A549 treated with Mapracorat at 1 μM for 4 hours (cell line): ENCODE measurements at places on chromosomes 7 and 10. TPM values are rescaled to one million over a fixed set of nuclear protein-coding genes. Genes with fewer than 3 reads are reported as not detected.

Gene NME8
- not detected in 5 replicates for total RNA-seq

Gene EPO
- 0.10 to 0.12 TPM in 2 of 5 replicates, not detected in the others for total RNA-seq

Gene SPDYE2
- total RNA-seq, result not detected in 5 replicates

Gene OR13A1
- not detected in 5 replicates for total RNA-seq

Gene UNC5B
- 1.5 to 2.4 TPM (median 1.8 TPM) in 5 replicates for total RNA-seq

Gene VPS26A
- 47.7 to 66.3 TPM (median 51.3 TPM) in 5 replicates for total RNA-seq

Gene PHKG1
- total RNA-seq, result 0.19 to 0.58 TPM (median 0.26 TPM) in 5 replicates

Gene CRPPA
- 0.45 to 0.67 TPM (median 0.60 TPM) in 5 replicates for total RNA-seq

Gene GATA3
- 4.1 to 6.4 TPM (median 4.2 TPM) in 5 replicates for total RNA-seq

Gene SUN3
- 0.19 TPM in 1 of 5 replicates, not detected in the others for total RNA-seq

Gene GALNT17
- not detected in 5 replicates for total RNA-seq

Gene TNS3
- total RNA-seq, result 63.6 to 77.5 TPM (median 71.0 TPM) in 5 replicates

Gene TRIM73
- total RNA-seq, result 1.2 to 2.7 TPM (median 2.6 TPM) in 5 replicates

Gene LIPM
- total RNA-seq, result not detected in 5 replicates

Gene HABP2
- total RNA-seq, result 0.04 to 0.13 TPM (median 0.09 TPM) in 4 of 5 replicates, not detected in the other

Gene CALHM3
- total RNA-seq, result 0.17 to 0.53 TPM (median 0.30 TPM) in 5 replicates

Gene C10orf105
- not detected in 5 replicates for total RNA-seq

Gene PON1
- total RNA-seq, result 0.75 to 1.6 TPM (median 1.0 TPM) in 5 replicates

Gene NEUROD6
- total RNA-seq, result not detected in 5 replicates

Gene C7orf33
- not detected in 5 replicates for total RNA-seq

Gene FZD1
- total RNA-seq, result 2.2 to 2.5 TPM (median 2.4 TPM) in 5 replicates

Gene ANKRD1
- total RNA-seq, result 23.7 to 52.1 TPM (median 40.5 TPM) in 5 replicates

Gene TAC1
- total RNA-seq, result 0.33 TPM in 1 of 5 replicates, not detected in the others

Gene XRCC2
- 3.5 to 4.9 TPM (median 4.7 TPM) in 5 replicates for total RNA-seq

Gene CLIP2
- 11.9 to 18.2 TPM (median 15.5 TPM) in 5 replicates for total RNA-seq

Gene TRIP6
- total RNA-seq, result 41.1 to 59.3 TPM (median 54.1 TPM) in 5 replicates

Gene PROSER2
- 31.8 to 48.7 TPM (median 43.6 TPM) in 5 replicates for total RNA-seq

Gene VPS37D
- 3.3 to 6.4 TPM (median 5.5 TPM) in 5 replicates for total RNA-seq

Gene TEX36
- total RNA-seq, result not detected in 5 replicates

Gene TRIL
- not detected in 5 replicates for total RNA-seq

Gene OR2A7
- not detected in 5 replicates for total RNA-seq

Gene MTERF1
- 10.3 to 12.2 TPM (median 11.8 TPM) in 5 replicates for total RNA-seq
